ENCODE measurements at places on chromosomes 11 and 22. TPM values are rescaled to one million over a fixed set of nuclear protein-coding genes. Genes with fewer than 3 reads are reported as not detected.
A peak's percentile ranks its signal among the peaks of the same experiment; 100 is the strongest.

- DNase-seq = no peak
Observed at GRCh38 chr22:43159484-43160178, 8.3 kb downstream of the TSPO start.

ADM2 gene
- total RNA-seq = 8.2 TPM

DNA sequence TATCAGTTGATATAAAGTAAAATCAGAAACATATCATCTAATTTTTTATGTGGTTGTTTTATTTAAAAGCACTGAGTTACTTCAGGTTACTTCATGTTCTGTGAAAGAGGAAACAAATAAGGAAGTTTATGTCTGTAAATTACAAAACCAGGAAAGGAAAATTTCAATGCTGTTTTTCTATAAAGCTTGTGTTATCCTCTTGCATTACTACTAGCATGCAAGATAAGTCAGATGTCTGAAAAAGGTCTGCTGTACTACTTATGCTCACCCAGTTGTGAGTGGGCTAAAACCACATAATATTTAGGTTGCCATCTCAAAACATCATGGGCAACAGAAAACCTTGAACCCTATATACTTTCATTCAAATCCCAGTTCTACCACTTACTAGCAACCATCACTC lies 121.5 kb downstream of the ATG16L2 start:
- no peak for DNase-seq

DNA sequence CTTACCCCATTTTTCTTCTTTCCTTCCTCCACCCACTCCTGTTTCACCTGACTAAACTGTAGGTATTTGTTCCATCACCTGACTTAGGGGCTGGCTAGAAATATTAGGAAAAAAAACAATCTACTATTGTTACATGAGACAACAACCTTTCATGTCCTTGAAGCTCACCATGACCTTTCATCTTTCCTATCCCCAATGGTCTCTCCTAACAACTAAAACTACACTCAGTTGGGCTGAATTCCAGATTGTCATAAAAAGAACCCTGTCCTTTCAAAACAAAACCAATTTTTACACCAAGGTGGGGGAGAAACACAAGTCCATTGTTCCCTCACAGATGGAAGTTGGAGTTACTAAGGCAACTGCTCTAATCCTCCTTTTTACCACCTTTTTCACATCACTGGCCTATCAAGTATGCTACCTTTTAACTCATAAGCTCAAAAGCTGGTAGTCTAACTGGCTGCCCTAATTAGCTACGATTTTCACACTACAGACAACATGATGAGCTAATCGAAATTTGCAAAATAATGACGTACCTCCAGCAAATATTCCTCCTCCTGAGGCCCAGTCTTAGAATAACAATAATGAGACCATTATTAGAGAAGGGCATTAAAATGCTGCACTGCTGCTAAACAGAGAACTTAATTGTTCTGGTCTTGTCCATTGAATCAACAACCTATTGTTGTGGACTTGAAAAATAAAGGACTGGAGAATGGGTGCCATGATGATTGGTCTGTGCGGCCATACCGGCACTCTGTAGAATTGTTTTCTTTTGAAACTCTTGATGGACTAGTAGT lies 46.5 kb upstream of the SOX6 start:
- DNase-seq = no peak

DNA sequence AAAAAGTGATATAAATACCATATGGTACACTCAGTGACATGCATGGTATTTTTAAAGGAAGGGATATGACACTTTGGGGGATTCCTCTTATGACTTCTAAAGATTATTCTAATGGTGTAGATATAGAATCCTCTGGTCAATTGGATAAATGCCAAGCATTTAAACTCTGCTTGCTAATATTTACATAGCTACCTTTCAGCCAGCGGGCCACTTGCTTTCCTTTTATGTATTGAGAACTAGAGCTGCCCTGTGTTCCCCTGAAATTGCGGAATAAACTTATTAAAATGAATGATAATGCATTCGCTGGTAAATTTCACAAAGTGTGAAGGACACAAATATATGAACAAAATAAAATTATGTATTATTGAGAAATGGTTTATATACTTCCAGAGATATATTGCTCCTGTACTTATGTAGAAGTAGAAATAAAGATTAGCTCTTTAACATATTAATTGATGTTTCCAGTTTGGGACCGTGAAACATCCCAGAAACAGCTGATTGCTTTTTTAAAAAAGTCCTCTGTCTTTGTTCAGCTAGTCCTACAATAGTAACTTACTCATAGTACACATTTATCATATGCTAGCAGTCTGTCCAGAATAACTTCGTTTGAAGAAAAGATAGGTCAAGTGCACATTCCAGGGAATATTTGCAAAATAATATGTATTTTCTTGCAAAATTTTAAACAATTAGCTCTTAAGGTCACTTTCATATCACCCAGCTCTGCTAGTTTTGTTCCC lies 40.1 kb upstream of the CARD18 start:
- no peak for DNase-seq

GRCh38 chr22:49838771-49839717 lies 11.4 kb upstream of the BRD1 start:
- DNase-seq = peak; percentile 89

GRCh38 chr11:27812341-27812740 lies 112.1 kb upstream of the BDNF start:
- DNase-seq = no peak

GRCh38 chr11:112925516-112926310 lies 35.5 kb upstream of the NCAM1 start:
- no peak for DNase-seq

FSHB gene
- not detected for total RNA-seq

- DNase-seq = no peak
Observed at GRCh38 chr11:121337078-121337477, 44.5 kb downstream of the SC5D start.

HSPB2 gene
- not detected for total RNA-seq

FGF4 gene
- total RNA-seq = not detected

DNA sequence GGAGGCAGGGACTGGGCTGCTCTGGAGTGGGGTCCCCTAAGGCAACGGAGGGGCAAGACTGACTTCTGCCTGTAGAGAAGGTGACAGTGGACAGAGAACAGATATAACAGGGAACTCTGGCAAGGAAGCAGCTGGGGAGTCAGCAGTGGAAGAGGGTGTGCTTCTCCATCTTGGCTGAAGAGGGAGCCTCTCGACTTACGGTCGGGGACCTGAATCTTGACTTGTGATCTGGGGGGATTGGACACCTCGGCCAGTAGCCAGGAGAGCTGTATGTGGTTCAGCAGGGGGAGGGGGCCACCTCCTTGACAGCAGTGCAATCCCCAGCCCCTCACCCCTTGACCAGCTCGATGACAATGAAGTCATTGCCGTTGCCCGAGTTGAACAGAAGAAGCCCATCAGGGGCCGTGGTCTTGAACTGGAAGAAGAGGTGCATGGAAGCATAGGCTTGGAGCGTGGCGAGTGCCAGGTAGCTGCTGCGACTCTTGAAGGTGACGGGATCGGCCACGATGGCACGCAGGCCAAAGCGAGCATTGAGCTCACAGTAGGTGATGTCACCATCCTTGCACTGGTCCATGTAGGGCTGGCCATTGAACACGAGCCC lies 60.0 kb downstream of the SLC22A12 start:
- DNase-seq = no peak

- no peak for DNase-seq
Observed at GRCh38 chr22:41501209-41501608, 32.3 kb downstream of the ACO2 start.

- DNase-seq = no peak
Observed at GRCh38 chr11:12134236-12134585, 23.8 kb downstream of the MICAL2 start.

TMEM135 gene
- 9.6 TPM for total RNA-seq

EXPH5 gene
- 0.71 TPM for total RNA-seq

AKIP1 gene
- 18.2 TPM for total RNA-seq

GRCh38 chr11:96014217-96014616 lies 90.3 kb upstream of the MTMR2 start:
- DNase-seq = peak; percentile 34

NEFH gene
- 5.8 TPM for total RNA-seq

DNA sequence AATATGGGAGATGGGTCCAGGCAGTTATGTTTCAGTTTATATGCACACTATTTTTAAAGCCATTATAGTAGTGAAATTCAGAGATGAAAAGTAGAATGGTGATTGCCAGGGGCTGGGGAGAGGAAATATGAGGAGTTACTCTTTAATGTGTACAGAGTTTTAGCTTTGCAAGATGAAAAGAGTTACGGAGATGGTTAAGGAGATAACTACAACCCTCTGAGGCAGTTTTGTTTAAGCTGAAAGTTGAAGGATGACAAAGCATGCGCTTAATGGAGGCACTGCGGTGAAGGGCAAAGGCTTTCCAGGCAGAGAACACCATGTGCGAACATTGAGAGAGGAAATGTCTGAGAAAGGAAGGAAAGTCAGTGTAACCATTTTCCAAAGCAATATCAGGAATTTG lies 18.2 kb upstream of the BMAL1 start:
- DNase-seq = no peak

DNA sequence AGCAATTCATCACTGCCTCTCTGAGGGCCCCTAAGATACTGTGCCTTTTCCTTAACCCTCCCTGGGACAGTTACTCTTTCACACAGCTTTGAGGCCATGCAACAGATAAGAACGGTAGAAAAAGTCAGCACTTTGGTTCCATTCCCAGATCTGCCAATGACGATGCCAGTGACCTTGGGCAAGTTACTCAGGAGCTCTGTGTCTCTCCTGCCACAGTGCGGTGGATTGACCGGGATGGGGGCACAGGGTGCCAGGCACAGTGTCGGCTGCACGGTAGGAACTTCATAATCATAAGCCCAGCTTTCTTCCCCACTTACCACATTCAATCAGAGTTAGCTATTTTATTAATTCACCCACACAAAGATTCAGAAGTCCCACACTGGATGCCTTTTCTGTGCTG lies 1041.8 kb downstream of the TBC1D22A start:
- no peak for DNase-seq

- no peak for DNase-seq
Observed at GRCh38 chr11:67634366-67635230, 4.9 kb upstream of the NUDT8 start.

- no peak for DNase-seq
Observed at GRCh38 chr11:21411104-21411503, 741.7 kb downstream of the NELL1 start.

DNA sequence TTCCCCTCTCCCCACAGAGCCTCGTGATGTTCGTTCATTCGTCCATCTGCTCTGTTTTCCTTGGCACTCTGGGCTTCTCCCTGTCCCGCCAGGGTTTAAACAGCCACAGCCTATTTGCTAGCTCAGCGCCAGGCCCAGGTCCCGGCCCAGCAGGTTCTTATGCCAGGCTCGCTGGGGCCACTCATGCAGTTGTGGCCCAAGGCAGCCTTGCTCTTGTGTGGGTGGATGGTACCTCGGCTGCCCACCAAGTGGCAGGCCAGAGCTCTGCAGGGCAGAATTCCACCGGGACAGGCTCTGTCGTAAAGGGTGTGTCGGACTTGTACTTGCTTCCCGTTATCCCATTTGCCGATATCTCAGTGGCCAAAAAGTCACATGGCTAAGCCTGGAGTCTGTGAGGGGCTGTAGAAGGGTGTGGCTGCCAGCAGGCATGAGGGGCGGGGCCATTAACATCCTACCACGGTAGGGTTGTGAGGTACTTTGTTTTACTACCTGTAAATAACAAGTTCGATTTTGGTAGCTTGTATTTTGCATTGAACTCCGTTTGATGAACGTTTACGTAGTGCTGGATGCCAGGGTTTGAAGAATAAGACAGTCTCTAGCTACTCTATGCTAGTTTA lies 7.9 kb downstream of the FAM118A start:
- DNase-seq = no peak

DNA sequence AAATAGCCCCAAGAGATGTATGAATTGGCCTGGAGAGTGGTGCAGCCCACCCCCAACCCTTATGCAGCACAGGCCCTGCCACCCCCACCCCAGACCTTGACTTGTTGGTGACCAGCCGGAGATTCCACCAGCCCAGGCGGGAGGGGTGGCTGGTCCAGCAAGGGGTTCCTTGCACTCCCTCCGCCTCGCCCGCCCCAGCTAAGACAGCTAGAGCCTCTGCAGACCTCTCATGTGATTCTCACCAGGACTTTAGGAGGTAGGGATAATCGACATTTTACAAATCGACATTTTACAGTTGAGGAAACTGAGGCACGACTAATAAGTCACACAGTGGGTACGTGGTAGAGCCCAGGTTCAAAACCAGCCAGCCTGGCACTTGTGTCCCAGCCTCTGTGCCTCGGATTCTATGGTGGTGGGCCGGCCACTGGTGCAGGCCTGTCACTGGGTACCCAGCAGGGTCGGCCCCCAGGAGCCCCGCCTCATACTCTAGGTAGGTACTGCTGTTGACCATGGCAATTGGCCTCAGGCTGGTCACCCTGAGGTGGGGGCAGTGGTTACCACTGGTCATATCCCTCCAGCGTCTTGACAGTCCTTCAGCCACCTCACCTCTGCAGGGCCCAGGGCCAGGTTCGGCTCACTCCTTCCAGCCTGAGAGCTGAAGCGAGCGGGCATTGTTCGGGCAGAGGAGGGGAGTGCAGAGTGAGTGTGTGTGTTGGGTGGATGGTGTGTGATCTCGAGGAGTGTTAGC lies 35.0 kb upstream of the MYRF start:
- no peak for DNase-seq

- no peak for DNase-seq
Observed at GRCh38 chr11:134576286-134576685, 164.2 kb upstream of the B3GAT1 start.

DNA sequence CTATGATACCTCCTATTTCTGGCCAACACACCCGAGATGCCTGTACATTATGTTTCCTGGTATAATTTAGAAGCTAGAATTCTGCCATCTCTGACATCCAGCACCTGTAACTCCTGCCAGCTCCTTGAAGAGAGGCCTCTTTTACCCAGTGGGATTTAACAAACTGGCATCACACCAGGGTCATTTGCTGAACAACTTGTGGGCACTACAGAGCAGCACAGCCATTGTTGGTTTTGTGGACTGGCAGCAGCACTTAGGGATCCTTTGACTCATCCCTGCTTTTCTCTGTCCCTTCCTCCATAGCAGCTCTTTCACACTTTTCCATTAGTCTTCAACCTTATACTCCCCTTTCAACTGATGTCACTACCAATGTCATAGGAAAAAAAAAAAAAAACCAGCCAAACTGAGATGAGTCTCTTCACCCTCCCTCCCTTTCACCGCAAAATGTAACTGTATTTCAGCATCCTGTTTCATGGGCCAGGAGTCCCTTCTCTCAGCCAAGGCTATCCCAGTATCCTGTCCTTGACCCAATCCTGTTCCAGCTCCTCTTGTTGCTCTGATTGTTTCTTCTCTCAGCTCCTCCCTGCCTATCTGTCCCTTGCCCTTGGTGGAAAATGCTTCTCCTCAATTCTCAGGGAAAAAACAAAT lies 68.7 kb downstream of the PPFIBP2 start:
- no peak for DNase-seq

SLC22A6 gene
- total RNA-seq = not detected

- DNase-seq = no peak
Observed at GRCh38 chr11:7520011-7520942, 6.5 kb downstream of the PPFIBP2 start.

TRIM49 gene
- not detected for total RNA-seq

GRCh38 chr22:46574993-46575910 lies 37.8 kb upstream of the CELSR1 start:
- no peak for DNase-seq

SUSD2 gene
- 1.2 TPM for total RNA-seq

- DNase-seq = no peak
Observed at GRCh38 chr22:37609240-37610152, 862 bp downstream of the GGA1 start.
